Cardiac muscle cell (in vitro differentiated cells and primary cell): ENCODE measurements at places on chromosomes 7 and 10. TPM values are rescaled to one million over a fixed set of nuclear protein-coding genes. Genes with fewer than 3 reads are reported as not detected.

DNA sequence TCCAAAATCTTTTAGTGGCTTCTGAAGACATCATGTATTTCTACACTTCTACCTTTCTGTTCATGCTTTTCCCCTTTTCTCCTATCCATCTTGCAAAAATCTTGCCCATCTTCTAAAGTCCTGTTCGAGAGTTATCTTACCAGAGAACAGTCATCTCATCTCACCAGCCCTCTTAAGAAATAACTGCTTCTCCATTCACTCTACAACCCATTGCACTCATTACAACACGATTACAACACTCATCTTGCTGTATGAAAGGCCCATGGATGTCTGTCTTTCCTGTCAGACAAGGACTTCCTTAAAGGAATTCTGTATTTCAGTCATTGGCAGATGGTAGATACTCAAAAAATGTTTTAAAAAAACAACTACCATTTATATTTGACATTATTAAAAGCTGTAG is 30.8 kb downstream of the ZNF438 start:
- H3K27me3 ChIP-seq = no peaks in the 10 kb centered on the region
- DNase-seq = no peak
- H3K4me3 ChIP-seq = no peak overlapping the region
- no peaks in the 10 kb centered on the region for H3K4me1 ChIP-seq

GRCh38 chr7:159012353-159013069 is 132.2 kb downstream of the VIPR2 start:
- no peak overlapping the region for H3K27ac ChIP-seq
- no peak for DNase-seq
- H3K4me1 ChIP-seq = peaks cover 9% of the 10 kb centered on the region
- no peaks in the 10 kb centered on the region for H3K27me3 ChIP-seq

- H3K4me1 ChIP-seq = peaks cover 12% of the 10 kb centered on the region
- no peak overlapping the region for H3K27ac ChIP-seq
- no peaks in the 10 kb centered on the region for H3K27me3 ChIP-seq
Observed at GRCh38 chr7:39406467-39406866, 159.7 kb upstream of the YAE1 start.

GRCh38 chr7:4838626-4839334 is 23.1 kb downstream of the PAPOLB start:
- H3K27ac ChIP-seq = no peak overlapping the region
- H3K27me3 ChIP-seq = no peaks in the 10 kb centered on the region
- DNase-seq = no peak

DNA sequence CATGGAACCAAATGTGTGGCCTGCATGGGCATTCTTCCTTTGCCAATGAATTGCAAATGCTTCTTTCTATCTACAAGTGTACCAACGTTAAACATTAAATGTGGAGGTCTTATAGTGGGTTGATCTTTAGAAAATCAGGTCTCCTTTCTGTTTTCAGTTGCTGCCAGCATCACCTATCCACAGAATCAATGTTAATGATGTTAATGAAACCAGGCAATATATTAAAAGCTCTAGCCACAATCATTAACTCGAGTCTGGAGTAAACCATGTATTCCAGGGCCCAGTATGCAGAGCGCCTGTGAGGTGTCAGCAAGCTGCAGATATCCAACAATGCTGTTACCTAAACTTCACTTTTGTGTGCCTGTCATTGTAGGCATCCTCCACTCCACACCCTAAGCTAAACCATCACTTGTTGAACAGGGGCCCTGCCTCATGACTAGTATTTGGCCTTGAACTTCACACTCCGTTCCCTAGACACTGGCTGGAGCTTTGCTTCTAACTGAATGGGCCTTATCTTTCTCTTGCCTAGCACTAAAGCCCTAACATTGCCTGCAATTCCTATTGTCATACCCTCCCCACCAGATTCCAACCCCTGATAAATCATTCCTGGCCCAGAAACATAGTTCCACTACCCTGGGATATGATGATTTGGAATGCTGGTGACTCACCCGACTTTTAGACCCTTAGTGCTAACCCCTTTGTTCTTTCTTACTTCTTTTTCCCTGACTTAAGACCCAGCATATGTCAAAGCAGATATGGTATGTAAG is 24.3 kb upstream of the ITGB8 start:
- no peak overlapping the region for H3K4me3 ChIP-seq
- H3K27ac ChIP-seq = no peak overlapping the region
- no peaks in the 10 kb centered on the region for H3K4me1 ChIP-seq
- no peaks in the 10 kb centered on the region for H3K36me3 ChIP-seq
- DNase-seq = peak; percentile 34

GRCh38 chr10:34638406-34639054 is 176.6 kb downstream of the PARD3 start:
- no peaks in the 10 kb centered on the region for H3K27me3 ChIP-seq
- no peaks in the 10 kb centered on the region for H3K36me3 ChIP-seq
- H3K4me3 ChIP-seq = no peak overlapping the region
- peak; percentile 94 for DNase-seq

GRCh38 chr10:62306663-62307062 is 38.0 kb upstream of the RTKN2 start:
- H3K4me1 ChIP-seq = no peaks in the 10 kb centered on the region
- H3K36me3 ChIP-seq = no peaks in the 10 kb centered on the region
- no peak overlapping the region for H3K27ac ChIP-seq
- peak; percentile 1 for DNase-seq
- H3K4me3 ChIP-seq = no peak overlapping the region
- H3K27me3 ChIP-seq = no peaks in the 10 kb centered on the region

DNA sequence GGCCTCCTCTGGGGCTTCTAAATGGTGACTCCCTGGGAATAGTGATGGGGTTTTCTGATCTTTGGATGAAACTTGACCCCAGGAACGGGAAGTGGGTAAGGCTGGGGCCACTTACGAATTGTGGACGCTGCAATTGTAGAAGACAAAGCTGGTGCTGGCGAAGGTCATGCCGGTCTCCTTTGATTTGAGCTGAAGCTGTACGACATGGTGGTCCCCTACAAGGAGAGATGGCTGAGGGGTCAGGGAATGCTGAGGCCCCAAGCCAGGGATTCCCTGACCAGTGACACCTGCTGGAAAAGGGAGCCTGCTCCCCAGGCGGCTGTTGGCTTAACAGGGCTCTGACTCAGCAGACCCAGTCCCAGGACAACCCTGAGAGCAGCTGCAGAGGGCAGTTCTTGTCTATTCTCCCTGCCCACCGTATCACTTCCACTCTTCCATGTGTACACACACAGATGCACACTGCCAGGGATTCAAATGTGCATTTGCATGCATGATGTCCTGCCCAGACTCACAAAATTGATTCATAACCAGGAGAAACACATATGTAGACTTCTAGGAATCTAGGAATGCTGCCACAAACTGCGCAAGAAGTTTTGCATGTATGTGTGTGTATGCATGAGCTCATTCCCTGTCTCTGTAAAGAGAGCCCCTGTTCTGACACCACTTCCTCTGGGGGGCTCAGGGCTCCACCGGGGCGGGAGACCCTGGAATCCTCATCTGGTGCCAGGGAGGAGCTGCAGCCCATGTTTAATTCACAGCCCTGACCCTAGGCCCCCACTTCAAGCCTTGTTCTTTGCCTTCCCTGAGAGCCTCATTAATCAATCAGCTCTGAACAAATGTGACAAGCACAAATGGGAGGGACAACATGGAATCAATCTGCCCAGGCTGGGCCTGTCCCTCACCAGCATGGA is 350.0 kb downstream of the PLXNA4 start:
- H3K4me1 ChIP-seq = peaks cover 24% of the 10 kb centered on the region
- no peak overlapping the region for H3K4me3 ChIP-seq
- H3K27me3 ChIP-seq = no peaks in the 10 kb centered on the region
- DNase-seq = no peak
- no peak overlapping the region for H3K27ac ChIP-seq

- DNase-seq = no peak
- H3K27me3 ChIP-seq = no peaks in the 10 kb centered on the region
- H3K36me3 ChIP-seq = no peaks in the 10 kb centered on the region
- H3K4me1 ChIP-seq = no peaks in the 10 kb centered on the region
- H3K4me3 ChIP-seq = no peak overlapping the region
Observed at GRCh38 chr10:125662584-125662983, 20.4 kb downstream of the TEX36 start.

DNA sequence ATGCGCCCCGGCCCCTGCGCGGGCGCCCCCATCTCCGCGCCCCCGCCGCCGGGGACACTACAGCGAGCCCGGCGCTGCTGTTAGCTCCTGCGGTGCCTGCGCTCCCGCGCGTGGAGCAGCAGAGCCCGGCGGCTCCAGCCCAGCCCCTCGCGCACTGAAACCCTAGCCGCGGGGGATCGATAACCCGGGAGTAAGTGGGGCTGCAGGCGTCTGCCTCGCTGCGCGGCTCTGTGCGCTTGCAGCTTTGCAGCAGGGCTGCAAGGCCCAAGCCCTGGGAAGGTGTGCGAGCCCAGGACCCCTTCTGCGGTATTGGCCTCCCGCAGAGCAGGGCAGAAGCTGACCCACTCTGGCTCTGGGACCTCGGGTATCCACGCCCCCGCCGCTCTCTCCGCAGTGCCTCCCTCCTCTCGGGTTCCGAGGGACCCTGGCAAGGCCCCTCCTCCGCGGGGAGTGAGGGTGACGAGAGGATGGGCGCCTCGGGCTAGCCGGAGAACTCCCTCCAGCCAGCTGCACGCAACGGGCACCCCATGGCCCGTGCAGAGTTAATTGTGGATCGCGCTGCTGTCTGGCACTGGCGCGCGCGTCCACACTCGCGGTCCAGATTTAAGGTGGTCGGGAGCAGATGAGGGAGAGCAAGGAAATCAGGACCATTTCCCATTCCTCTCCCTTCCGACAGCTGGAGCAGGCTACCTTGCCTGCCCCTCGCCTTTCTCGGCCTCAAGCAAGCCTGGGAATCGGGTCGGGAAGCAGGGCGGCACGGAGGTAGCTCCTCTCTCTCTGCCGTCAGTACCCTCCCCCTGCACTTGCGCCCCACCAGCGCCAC is 2.1 kb downstream of the SHH start:
- peak overlapping the region; percentile 8 for H3K4me3 ChIP-seq
- H3K27ac ChIP-seq = no peak overlapping the region
- peaks cover 100% of the 10 kb centered on the region for H3K27me3 ChIP-seq
- no peak for DNase-seq
- H3K4me1 ChIP-seq = peaks cover 9% of the 10 kb centered on the region

GRCh38 chr10:132872658-132873057 is 69.7 kb downstream of the CFAP46 start:
- DNase-seq = no peak
- no peaks in the 10 kb centered on the region for H3K4me1 ChIP-seq
- H3K36me3 ChIP-seq = no peaks in the 10 kb centered on the region
- H3K27ac ChIP-seq = no peak overlapping the region
- no peak overlapping the region for H3K4me3 ChIP-seq
- H3K27me3 ChIP-seq = no peaks in the 10 kb centered on the region

GRCh38 chr7:93559639-93560491 is 14.7 kb downstream of the CALCR start:
- H3K4me3 ChIP-seq = no peak overlapping the region
- H3K27me3 ChIP-seq = no peaks in the 10 kb centered on the region
- DNase-seq = no peak
- H3K4me1 ChIP-seq = no peaks in the 10 kb centered on the region

GRCh38 chr10:89652806-89653370 is 7.8 kb upstream of the PANK1 start:
- no peak overlapping the region for H3K27ac ChIP-seq
- no peak overlapping the region for H3K4me3 ChIP-seq
- no peak for DNase-seq
- no peaks in the 10 kb centered on the region for H3K36me3 ChIP-seq

GRCh38 chr10:61860964-61861758 is 40.3 kb upstream of the ARID5B start:
- H3K36me3 ChIP-seq = no peaks in the 10 kb centered on the region
- H3K27ac ChIP-seq = no peak overlapping the region
- no peaks in the 10 kb centered on the region for H3K4me1 ChIP-seq
- no peak overlapping the region for H3K4me3 ChIP-seq
- DNase-seq = no peak
- H3K27me3 ChIP-seq = no peaks in the 10 kb centered on the region

- DNase-seq = no peak
- H3K4me1 ChIP-seq = no peaks in the 10 kb centered on the region
- no peaks in the 10 kb centered on the region for H3K27me3 ChIP-seq
Observed at GRCh38 chr7:37524797-37525196, 76.1 kb upstream of the ELMO1 start.

DNA sequence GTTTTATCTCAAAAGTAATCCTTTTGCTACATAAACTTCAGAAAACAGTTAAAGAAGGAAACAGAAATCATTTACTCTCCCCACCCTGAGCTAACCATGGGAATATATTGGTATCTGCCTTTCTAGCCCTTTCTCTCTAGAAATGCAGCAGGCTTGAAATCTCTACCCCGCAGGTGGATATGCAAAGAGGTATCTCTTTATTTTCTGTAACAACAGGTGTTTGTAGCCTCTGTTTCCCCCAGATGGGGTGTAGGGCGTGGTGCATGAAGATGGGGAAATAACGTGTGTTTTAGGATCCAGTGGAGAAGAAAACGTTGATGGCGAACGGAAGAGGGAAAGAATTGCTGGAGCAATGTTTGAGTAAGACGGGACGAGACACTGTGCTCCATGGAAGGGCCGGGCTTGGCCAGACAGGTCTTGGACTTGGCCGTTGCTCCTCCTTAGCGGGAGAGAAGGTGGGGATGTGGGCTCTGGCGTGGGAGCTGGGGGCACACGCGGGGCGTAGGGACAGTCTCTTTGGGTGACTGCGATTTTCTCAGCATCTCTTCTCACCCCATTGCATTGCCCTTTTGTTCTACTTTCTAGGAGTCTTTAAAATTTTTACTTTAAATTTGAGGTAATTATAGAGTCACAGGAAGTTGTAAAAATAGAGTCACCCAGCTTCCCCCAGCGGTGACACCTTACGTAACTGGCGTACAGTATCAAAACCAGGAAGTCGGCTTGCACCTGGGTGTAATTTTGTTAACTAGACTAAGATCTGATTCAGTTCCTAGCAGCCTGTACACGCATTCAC is 82.9 kb downstream of the ELFN1 start:
- no peak for DNase-seq
- H3K4me3 ChIP-seq = no peak overlapping the region
- peaks cover 11% of the 10 kb centered on the region for H3K27me3 ChIP-seq
- peaks cover 29% of the 10 kb centered on the region for H3K4me1 ChIP-seq
- no peak overlapping the region for H3K27ac ChIP-seq

CFAP46 gene
- polyA plus RNA-seq = 4.5 and 5.5 TPM in 2 replicates

FFAR4 gene
- polyA plus RNA-seq = not detected in 2 replicates

CLEC2L gene
- 0.16 and 0.26 TPM in 2 replicates for polyA plus RNA-seq

SAP25 gene
- 2.7 and 3.9 TPM in 2 replicates for polyA plus RNA-seq

GUSB gene
- polyA plus RNA-seq = 54.6 and 60.0 TPM in 2 replicates

DENND2A gene
- polyA plus RNA-seq = 14.0 and 18.2 TPM in 2 replicates

CUX1 gene
- polyA plus RNA-seq = 66.6 and 67.7 TPM in 2 replicates

ZNF746 gene
- polyA plus RNA-seq = 19.7 and 21.8 TPM in 2 replicates

ZNF853 gene
- 16.8 and 20.8 TPM in 2 replicates for polyA plus RNA-seq

SHTN1 gene
- polyA plus RNA-seq = 4.1 and 9.6 TPM in 2 replicates

GHRHR gene
- polyA plus RNA-seq = not detected in 2 replicates

UMAD1 gene
- 12.9 and 18.2 TPM in 2 replicates for polyA plus RNA-seq

HMX2 gene
- not detected in 2 replicates for polyA plus RNA-seq

TMEM120A gene
- polyA plus RNA-seq = 56.9 and 69.9 TPM in 2 replicates

SMKR1 gene
- 0.32 and 3.6 TPM in 2 replicates for polyA plus RNA-seq

THSD7A gene
- polyA plus RNA-seq = 1.5 and 1.8 TPM in 2 replicates

CPN1 gene
- polyA plus RNA-seq = not detected in 2 replicates

PNLIPRP2 gene
- not detected in 2 replicates for polyA plus RNA-seq
